Common myeloid progenitor, CD34-positive (primary cell): ENCODE measurements at places on chromosomes 12 and 14.

DNA sequence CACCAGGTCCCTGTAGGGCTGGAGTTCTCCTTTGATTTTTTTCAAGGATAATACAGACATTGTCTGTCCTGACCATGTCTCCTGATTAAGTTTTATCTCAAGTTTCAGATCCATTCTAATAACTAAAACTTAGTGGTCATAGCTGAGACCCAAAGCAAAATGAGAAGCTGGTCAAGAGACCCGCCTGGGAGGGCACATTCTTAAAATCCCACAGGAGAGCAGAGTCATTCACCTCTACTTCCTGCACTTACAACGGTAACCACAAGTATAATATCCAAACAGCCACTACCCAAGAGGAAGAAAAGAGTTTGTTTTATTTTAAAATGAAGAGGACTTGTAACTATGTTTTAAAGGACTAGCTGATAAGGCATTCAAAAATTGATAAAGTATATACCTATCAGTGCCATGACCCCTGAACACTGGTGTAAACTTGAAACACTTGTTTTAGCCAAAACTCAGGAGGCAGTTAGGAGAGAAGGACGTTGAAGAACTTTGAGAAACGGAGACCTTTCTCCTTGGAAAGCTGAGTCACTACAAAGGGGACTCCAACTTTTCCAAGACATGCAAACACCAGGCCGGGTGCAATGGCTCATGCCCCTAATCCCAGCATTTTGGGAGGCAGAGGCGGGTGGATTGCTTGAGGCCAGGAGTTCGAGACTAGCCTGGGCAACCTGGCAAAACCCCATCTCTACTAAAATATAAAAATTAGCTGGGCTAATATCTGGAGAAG, 478.2 kb downstream of the GLT1D1 start:
- no peak for DNase-seq

DNA sequence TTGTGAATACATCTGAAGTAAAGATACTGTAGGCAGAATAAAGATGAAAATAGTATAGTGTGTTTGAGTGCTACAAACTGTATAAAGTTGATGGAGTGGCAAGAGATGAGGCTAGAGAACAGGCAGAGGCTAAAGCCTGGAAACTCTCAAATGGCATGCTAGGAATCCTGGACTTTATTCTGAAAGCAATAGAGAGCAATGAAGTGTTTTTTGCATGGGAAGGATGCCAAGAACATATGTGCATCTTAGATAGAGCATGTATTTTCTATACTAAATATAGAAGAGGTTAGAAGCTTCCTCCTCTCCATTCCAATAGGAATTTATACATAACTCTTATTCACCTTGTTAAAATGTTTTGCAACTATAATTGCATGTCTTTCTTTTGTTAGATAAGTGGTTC, 86.3 kb upstream of the TMTC2 start:
- DNase-seq: no peak

DNA sequence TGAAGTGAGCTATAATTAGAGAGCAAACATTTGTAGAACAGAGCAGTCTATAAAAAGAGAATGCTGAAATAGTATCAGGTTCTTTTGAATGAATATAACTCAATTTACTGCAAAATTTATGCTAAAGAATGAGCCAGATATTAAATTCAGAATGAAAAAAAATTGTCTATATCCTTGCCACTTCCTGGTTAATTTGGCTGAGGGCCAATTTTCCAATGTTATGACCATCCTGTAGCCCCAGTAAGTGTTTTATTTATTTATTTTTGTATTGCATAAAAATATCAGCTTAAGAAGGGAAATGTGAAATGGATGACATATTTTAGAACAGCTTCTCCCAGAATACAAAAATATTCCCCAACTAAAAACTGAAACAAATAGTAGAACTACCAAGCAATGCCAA, 263.4 kb downstream of the SOX5 start:
- no peak for DNase-seq

- no peak for DNase-seq
These were observed 54.7 kb downstream of the PLEKHG3 start for GRCh38 chr14:64758691-64759554.

GRCh38 chr12:50728417-50728816, 35.5 kb upstream of the ATF1 start:
- DNase-seq: no peak

- no peak for DNase-seq
These were observed 92.5 kb upstream of the GZMB start for GRCh38 chr14:24726480-24726879.

GRCh38 chr14:26334288-26334687, 263.5 kb downstream of the NOVA1 start:
- DNase-seq: no peak

GRCh38 chr12:32272465-32272864, 126.9 kb upstream of the FGD4 start:
- DNase-seq: no peak

DNA sequence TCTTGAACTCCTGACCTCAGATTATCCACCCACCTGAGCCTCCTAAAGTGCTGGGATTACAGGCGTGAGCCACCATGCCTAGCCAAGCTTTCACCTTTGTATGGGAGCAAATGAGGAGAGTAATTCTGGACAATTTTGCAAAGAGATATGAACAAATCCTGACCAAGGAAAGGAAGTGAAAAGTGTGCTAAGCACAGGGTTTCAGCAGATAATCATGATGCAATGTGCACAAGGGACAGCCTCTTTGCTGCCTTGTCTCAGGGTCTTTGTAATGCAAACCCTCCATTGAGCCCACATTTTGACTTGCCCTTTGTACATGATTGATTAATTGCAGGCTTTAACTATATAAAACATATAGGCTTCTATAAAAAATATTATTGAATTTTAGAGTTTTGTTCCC, 9.2 kb upstream of the PYGL start:
- no peak for DNase-seq

- DNase-seq: no peak
These were observed 38.6 kb downstream of the DLK1 start for GRCh38 chr14:100765296-100765695.

GRCh38 chr12:111650912-111651311, 34.8 kb downstream of the BRAP start:
- no peak for DNase-seq

DNA sequence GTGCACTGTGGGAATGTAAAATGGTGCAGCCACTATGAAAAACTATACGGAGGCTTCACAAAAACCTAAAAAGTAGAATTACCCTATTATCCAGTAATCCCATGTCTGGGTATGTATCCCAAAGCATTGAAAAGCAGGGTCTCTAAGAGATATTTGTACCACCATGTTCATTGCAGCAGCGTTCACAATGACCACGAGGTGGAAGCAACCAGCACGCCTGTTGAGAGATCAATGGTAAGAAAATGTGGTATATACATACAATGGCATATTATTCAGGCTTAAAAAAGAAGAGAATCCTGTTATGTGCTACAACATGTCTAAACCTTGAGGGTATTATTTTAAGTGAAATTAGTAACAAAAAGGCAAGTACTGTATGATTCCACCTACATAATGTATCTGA, 910 bp upstream of the NOPCHAP1 start:
- no peak for DNase-seq

- no peak for DNase-seq
These were observed 106.1 kb downstream of the PAX9 start for GRCh38 chr14:36767603-36768281.

GRCh38 chr14:67919259-67920032, 99.9 kb downstream of the RAD51B start:
- no peak for DNase-seq

GRCh38 chr12:92468358-92469020, 234.3 kb upstream of the PLEKHG7 start:
- no peak for DNase-seq

- peak; percentile 5 for DNase-seq
These were observed 314.6 kb downstream of the GRIN2B start for GRCh38 chr12:13666806-13667205.
